ENCODE measurements at places on chromosomes 2 and 18. TPM values are rescaled to one million over a fixed set of nuclear protein-coding genes. Genes with fewer than 3 reads are reported as not detected.

The SLC4A3 gene
- total RNA-seq: 3.3 TPM

The KIF1A gene
- 82.2 TPM for total RNA-seq

The ARHGAP25 gene
- total RNA-seq: 5.9 TPM

The LAMA1 gene
- total RNA-seq: 1.2 TPM

The COL4A3 gene
- 7.1 TPM for total RNA-seq

The GPR17 gene
- total RNA-seq: 1.6 TPM

The KLHL30 gene
- 1.8 TPM for total RNA-seq

The RAB27B gene
- 0.22 TPM for total RNA-seq

The SPP2 gene
- not detected for total RNA-seq

GRCh38 chr18:23351521-23351920 lies 101.6 kb upstream of the RIOK3 start:
- DNase-seq: no peak

GRCh38 chr2:160494201-160494644 lies 616 bp upstream of the RBMS1 start:
- DNase-seq: no peak

DNA sequence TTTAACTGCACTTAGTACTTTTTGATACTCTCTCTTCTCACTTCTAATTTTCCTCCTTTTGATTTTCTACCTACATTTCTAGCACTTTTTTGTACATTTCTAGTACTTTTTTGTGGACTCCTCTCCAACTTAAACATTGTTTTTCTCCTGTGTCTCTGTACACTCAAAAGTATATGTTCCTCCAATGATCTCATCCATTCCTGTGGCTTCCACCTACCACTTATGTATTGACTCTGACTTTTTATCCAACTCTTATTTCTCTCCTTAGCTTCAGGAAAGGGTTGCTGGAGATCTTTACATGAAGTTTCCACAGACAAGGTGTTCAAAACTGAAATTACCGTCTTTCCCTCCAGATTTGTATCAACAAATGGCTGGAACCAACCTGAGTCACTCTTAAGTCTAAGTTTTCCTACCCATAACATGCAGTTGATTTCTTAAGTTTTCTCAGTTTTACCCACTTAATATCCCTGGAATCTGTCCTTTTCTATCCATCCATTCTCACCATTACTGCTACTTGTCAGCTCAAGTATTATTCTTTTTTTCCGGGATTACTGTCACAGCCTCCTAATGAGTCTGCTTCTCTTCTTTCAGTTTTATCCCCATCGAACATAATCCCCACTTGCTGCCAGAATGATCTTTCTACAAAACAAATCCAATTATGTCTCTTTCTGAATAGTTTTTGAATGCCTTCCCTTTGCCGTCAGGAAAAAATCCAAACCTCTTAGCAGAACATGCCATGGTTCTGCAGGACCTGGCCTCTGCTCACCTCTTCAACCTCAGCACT lies 22.6 kb upstream of the PELI1 start:
- DNase-seq: no peak

DNA sequence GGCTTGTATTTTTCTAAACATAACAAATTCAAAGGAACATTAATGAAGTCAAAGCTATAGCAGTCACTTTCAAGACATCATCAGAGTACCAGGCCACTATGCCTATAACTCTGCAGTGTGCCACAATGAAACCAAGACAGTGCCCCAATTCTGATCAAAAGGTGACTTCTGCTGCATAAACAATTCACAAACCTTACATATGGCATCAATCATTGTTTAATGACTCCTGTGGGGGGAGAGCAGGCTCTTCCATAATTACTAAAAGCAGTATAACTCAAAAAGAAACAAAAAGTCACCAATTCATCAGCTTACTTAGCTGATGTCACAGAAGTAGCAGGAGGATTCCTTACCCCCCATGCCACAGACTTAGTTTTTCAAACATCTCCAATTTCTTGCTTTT lies 15.5 kb downstream of the LPIN2 start:
- DNase-seq: no peak

DNA sequence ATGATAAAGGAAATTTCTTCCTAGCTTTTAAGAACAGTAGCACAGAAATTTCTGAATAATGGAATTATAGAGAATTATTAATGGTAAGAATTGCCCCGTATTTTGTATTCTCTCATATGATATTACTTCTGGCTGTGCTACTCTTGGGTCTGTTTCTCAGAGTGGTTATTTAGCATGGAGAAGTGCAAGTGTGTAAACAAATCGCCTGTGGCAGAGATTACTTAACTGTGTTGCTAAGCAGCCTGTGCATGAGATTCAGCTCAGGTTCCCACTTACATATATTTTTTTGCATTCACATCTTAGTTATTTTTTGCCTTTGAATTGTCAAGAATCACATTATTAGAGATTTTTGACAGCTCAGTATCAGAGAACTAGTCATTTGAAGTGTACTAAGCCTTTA lies 80.1 kb upstream of the NFATC1 start:
- DNase-seq: no peak

DNA sequence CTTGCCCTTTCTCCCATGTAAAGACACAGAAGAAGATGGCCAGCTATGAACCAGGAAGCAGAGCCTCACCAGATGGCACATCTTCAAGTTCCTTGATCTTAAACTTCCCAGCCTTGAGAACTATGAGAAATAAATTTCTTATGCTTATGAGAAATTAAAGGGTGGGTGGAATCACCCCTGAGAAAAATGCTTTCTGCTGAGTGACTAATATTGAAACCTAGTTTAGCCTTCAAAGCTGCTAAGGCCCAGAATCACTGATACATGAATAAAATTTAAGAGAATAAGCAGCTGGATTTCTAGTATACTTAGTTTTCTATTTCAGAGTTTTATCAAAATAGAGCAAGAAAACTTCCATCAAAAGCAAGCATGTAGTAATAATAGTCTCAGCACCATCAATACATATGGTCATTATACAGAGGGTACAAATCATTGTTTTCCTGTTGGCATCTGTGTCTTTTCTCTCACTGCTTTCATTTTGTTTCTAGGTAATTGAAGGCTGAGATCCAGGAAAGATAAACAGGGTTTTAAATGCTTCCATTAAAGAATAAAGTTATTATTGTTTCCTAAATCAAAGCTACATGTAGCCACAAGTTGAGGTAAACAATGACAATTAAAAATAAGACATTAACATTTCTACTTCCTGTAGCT lies 53.3 kb upstream of the COL5A2 start:
- DNase-seq: no peak

DNA sequence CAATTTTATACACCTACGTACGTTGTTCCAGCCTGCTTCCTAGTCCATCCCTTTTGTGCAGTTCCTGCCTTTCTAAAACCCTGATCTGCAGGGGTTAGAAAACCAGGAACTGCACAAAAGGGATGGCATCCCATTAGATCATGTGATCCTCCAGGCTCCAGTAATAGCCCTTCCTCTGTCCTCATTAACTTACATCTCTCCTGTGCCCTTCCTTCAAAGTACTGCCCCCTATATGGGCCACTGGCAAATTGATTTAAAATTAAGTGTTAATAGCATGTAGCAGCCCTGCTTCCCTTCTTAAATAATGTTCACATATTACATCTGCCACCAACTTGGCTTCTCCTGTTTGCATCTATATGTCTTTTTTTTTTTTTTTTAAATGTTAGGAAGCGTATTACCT lies 61.3 kb upstream of the NXPH2 start:
- DNase-seq: no peak

- no peak for DNase-seq
Measured at GRCh38 chr2:37325625-37326071, 1.0 kb upstream of the PRKD3 start.

DNA sequence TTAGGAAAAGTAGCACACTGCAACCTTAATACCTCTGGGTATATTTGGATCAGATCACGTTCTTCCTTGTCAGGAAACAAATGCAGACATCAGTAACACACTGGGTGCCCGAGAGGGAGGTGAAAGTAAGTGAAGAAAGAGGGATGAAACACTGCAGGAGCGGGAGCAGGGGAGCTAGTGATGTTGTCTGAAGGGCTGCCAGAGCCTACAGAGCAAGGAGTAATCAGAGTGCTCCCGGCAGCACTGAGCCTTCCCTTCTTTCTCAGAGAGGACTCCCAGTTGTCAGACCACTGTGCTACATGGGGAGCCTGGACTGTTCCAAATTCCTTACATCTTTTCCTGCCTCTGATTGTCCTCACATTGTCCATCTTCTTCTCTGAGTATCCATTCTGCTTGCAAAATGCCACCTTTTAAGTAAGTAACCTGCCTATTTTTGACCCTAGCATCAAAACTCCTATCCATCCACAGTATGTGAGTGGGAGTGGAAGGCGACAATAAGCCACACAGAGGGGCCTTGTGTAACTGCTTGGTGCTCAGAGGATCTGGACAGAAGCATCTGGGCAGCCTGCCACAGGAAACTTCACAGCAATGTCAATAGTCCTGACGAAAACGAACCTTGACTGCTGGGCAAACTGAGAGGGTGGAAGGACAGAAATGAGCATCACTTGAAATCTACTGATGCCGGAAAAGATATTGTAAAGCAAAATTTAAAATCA lies 10.8 kb upstream of the NAB1 start:
- no peak for DNase-seq

DNA sequence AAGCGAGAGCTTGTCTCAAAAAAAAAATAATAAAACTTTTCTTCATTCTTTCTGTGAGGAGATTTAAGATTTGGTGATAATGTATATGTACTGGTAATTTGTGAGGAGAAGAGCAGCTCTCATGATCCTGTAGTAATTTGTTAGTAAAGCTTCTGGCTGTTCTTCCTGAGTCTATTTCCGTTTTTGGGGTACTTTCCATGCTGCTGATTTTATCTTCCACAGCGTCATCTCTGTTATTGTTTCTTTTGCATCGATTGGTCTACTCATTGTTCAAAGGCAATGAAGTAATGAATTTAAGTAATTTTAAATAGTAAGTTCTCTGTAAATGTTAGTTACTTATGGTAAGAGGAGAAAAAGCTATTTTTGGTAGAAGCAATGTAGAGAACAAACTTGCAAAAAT lies 12.0 kb downstream of the NDUFAF7 start:
- no peak for DNase-seq

GRCh38 chr2:30493440-30493839 lies 46.4 kb downstream of the LCLAT1 start:
- no peak for DNase-seq

GRCh38 chr2:213669657-213670056 lies 385.4 kb downstream of the SPAG16 start:
- no peak for DNase-seq

- no peak for DNase-seq
Measured at GRCh38 chr2:220811952-220812570, 760.0 kb downstream of the EPHA4 start.

GRCh38 chr2:101609433-101609832 lies 88.1 kb upstream of the MAP4K4 start:
- no peak for DNase-seq

DNA sequence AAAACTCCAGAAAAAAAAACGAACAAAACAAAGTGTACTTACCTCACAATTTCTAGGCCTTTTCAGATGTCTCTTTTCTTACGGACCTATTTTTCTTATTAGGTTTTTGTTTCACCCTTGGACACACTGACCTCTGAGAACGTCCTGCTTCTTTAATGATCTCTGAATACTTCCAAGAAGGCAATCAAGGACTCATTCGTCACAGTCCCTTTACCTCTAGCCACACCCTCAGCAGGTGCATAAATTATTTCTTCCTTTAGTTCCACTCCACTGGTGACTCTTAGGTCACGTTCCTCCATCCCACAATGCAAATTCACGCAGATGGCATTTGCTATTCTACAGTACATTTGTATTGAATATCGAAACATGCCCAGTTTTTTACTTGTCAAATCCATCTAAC lies 21.9 kb downstream of the PELI1 start:
- no peak for DNase-seq

- DNase-seq: no peak
Measured at GRCh38 chr2:212242724-212243123, 295.9 kb downstream of the ERBB4 start.

- no peak for DNase-seq
Measured at GRCh38 chr2:127735537-127736399, 34.5 kb downstream of the SFT2D3 start.

DNA sequence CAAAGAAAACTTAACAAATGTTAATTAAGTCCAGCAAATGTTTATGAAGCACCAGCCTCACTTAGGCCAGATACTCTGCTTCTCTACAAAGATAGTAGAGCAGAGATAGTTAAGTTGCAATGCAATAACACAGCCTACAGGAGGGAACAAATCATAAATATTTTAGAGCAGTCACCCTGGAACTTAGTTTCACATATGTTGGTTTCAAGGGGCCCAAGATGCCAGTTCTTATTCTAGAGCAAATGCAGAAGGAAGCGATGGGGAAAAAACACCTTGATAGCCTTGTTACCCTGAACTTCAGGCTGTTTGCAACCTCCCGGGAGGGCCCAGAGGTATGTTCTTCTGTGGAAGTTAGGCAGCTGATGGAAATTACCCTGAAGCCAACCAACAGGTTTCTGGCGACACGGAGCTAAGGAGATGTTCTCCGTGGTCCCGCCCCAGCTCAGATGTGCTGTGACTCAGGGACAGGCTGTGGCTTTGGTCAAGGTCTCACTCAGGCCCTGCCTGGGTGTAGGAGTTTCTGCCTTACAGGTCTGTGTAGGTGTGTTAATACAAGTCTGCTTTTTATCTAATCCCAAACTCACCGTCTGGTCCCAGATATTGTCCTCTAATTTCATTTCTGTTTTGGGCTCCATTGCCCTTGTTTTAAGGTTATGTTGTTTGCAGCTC lies 3.8 kb downstream of the CTIF start:
- DNase-seq: no peak

DNA sequence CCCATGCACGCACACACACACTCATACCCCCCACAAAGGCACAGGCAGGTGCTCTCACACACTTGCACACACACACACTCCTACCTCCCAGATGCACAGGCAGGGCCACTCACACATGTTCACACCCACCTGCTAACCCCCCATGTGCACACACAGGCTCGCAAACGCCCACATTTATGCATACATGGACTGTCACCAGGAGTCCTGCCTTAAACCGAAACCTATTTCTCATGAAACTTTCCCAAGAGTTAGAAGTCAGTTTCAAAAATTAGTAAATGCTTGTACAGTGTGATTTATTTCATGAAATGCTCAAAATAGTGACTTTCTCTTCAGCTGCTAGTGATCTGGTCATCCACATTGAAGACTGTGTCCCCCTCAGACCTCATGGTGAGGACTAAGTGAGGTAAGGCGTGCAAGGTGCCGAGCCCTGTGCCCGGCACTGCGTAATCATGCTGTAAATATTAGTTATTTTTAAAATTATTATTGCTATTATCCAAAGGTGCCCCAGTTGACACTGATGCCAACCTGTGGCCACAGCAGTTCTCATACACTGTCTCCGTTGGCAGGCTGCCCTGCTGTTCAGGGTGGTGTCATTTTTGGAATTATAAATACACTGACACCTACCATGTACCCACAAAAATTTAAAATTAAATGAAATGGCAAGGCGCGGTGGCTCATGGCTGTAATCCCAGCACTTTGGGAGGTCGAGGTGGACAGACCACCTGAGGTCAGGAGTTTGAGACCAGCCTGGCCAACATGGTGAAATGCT lies 12.4 kb downstream of the CNNM4 start:
- DNase-seq: no peak

DNA sequence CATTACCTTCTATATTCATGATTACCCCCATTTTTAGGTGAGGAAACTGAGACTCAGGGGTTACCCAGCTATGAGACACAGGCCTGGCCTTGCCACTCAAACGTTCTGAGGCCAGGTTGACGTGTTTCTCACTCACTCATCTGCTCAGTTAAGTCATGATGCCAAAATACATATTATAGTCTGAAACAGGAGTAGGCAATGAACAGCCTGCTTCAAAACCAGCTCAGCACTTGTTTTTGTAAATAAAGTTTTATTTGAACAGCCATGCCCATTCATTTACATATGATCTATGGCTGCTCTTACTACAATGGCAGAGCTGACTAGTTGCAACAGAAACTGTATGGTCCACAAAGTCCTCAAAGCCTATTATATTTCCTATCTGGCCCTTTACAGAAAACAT lies 74.1 kb upstream of the SMAD2 start:
- no peak for DNase-seq

GRCh38 chr2:182868054-182868796 lies 1.8 kb upstream of the FRZB start:
- DNase-seq: no peak

Measured in tibial nerve (tissue), 4 donors.